ENCODE measurements at places on chromosomes 12 and 14.

DNA sequence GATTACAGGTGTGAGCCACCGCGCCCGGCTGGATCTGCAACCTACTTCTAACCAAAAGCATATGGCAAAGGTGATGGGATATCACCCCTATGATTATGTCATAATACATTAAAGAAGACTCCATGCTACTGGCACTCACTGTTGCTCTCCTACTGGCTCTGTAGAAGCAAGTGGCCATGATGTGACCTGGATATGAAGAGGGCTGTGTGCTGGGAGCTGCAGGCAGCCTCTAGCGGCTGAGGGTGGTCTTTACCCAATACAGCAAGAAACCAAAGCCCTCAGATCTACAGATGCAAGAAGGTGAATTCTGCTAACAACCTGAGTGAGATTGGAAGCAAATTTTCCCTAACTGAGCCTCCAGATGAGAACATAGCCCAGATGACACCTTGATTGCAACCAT lies 34.2 kb upstream of the TRIM9 start:
- DNase-seq: no peak

- DNase-seq: no peak
Observed at GRCh38 chr12:105590571-105590970, 260.1 kb downstream of the C12orf75 start.

DNA sequence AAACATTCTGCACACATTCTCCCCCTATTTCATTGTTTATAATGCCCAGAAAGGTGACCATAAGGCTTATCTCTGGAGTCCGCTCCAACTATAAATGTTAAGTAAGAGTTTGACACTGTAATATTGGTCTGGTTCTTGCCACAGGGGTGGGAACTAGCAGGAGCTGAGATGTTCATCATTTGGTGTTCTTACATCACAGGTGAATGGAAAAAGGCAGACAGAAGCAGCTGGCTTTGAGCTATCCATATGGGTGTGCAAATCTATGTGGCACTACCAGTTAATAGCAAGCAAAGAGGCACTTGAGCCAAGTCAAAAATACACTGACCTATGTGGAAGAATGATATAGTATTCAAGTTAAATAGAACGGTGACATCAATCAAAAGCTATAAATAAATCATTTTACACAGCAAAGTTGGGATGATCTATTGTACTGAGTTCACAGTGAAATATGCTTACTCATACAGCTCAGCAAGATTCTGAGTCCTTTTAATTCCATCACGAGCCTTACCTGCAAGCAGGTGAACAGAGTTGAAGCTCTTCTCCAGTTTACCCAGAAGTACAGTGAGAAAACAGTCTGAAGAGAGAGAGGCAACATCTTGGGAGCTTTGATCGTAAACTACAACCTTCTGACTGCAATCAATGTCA lies 43.2 kb downstream of the DUSP16 start:
- DNase-seq: no peak

GRCh38 chr12:79058342-79058741 lies 193.8 kb downstream of the SYT1 start:
- DNase-seq: no peak

GRCh38 chr12:58761308-58761707 lies 159.0 kb downstream of the LRIG3 start:
- no peak for DNase-seq

DNA sequence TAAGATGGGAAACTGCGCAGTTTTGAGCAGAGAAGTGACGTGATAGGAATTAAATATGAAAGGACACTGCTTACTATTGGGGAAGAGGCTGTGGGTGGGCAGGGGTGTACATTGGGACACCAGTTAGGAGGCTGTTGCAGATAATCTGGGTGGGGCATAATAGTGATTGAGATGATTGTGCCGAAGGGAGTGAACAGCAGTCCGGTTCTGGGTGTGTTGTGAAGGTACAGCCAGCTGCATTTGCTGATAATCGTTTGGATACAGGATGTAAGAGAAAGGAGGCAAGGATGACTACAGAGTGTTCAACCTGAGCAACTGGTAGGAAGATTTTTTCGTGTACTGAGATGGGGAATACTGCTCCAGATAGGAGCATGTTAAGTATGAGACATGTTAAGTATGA lies 205.2 kb upstream of the NEDD1 start:
- no peak for DNase-seq

- DNase-seq: no peak
Observed at GRCh38 chr14:43745746-43746145, 761.3 kb downstream of the FSCB start.

GRCh38 chr14:104425171-104425681 lies 154.3 kb upstream of the C14orf180 start:
- DNase-seq: no peak

DNA sequence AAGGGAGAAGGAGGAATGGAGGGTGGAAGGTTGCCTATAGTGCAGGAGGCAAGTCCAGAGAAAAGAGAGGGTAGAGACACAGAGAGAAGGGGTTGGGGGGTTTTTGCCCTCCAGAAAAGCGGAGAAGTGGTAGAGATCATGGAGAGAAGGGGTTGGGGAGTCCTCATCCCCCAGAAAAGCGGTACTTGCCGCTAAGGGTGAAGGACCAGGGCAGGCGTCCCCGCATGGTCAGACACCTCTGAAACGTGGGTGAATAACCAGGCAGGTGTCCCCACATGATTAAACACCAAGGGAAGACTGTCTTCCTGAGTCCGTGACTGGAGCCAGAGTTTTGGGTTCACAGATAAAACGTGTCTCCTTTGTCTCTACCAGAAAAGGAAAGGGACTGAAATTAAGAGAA lies 439.0 kb downstream of the SOX5 start:
- no peak for DNase-seq

GRCh38 chr14:64806202-64806861 lies 73.4 kb downstream of the SPTB start:
- no peak for DNase-seq

DNA sequence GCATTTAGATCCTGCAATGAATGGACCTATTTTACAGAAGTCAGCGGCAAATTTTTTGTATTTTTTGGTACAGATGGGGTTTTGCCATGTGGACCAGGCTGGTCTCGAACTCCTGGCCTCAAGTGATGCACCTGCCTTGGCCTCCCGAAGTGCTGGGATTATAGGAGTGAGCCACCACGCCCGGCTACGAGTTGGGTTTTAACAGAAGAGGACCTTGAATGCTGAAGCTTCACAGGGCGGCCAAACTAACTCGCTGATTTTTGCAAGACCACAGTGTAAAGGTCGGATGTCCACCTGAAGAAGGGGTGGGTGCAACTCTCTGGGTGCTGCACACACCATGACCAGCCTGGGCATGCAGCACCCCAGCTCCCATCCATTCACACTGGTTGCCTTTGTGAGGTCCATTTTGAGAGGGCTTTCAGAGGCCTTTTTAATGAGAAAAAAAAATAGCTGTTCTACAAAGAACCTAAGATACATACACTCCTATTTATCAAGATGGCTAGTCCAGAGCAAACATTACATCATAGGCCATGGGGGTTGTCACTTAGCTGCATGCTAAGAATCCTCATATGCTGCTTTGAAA lies 21.6 kb upstream of the CDK2AP1 start:
- DNase-seq: no peak

DNA sequence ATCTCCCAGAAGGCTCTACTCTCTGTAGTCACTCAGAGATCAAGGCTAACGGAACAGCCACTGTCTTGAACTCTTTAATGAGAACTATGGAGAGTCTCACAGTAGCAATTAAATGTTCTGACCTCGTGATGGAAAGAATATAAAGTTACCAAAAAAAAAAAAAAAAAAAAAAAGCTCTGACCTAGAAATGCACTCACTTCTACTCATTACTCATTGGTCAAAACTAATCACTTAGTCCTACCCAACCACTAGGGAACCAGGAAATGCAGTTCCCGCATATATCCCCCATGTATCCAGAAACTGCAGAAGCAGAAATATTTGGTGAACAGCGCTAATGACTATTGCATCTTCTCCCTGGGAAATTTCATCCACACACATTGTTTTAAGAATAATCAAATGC lies 29.5 kb upstream of the C12orf76 start:
- no peak for DNase-seq

DNA sequence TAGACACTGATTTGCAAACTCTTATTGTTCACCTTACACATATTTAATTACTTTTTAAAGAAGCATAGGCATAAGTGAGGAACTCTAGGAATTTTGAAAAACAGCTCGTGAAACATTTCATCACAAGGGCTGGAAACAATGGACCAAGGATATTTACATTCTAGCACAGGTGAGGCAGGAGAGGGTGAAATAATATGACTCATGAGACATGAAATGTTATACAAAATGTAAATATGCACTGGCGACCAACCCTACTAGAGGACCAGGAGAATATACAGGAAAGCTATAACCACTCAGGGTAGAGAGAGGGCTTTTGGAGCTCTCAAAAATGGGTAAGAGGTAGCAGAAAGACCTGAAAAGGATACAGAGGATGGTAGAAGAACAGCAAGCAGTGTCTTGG lies 115.3 kb downstream of the PTGER2 start:
- DNase-seq: no peak
